Choroid plexus epithelial cell (primary cell): ENCODE measurements at places on chromosomes 5 and 9.

DNA sequence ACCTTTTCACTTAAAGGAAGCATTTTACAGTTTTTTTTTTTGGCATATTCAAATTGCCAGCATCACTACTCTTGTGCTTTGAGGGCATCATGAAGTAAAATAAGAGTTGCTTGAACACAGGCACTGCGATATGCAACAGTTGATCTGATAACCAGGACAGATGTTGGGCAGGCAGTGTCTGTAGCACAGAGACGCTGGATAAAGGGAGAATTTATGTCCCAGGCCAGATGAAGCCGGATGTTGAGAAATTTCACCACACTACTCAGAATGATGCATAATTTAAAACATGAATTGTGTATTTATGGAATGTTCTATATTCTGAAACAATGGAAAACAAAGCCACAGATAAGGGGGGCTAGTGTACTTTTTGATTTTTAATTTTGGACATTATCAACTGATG, 71.4 kb downstream of the SLC12A2 start:
- DNase-seq = peak; percentile 12

GRCh38 chr9:124239249-124240073, 18.3 kb upstream of the NEK6 start:
- DNase-seq = no peak

DNA sequence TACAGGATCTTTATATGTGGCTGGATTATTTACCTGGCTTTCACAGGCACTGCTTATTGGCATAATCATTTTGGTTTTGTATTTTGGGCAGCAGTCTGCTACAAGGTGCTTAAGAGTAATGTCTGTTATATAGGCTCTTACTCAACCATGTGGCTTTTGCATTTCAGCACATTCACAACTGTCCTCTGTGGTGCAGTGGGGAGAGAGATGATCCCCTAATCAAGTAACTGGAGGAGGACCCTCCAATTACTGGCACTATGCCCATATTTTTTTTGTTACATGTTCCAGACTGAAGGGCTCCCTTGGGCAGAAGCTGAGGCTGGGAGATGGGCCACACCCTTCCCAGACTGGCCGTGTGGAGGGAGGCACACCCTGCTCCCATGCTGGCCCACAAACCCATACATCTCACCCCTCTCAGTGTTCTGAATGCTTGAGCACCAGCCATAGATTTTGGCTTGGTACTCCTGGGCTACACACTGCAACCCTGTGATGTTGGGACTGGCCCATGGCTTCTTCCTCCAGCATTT, 173.5 kb downstream of the FAM174A start:
- no peak for DNase-seq

DNA sequence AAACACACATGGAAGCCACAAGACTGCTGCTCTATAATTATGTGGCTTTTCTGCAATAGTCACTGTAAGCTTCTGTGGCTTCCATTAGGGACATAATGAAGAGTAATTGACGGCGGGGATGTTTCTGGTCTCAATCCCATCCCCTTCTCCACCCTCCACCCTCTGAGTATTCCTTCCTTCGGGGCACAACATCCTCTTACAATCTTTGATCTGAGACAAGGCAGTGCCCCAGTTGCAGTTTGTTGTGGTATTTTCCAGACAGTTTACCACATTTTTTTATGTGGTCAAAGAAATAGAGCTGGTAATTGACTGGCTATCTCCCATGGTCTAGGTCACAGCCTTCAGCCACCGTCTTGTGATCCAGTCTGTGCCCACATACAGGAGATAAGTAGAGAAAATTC, 277.7 kb downstream of the NR2F1-AS1 start:
- peak; percentile 16 for DNase-seq

DNA sequence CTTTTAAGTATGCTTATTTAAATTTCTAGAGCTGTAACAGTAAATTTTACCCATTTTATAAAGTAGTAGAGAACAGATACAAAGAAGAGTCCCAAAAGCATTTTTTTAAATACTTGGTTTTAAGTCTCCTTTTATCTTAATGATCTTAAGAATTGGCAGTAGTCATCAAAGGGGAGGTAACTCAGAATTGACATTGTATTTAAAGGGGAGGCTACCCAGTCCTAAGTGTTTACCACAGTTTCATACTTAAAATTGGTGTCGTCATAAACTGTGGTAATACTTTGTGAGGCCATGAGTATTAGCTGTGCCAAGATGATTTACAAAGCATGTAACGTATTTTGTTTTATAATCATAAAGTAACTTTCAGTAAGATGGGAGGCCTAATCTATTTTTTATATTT, 14.8 kb downstream of the SLC25A46 start:
- no peak for DNase-seq

DNA sequence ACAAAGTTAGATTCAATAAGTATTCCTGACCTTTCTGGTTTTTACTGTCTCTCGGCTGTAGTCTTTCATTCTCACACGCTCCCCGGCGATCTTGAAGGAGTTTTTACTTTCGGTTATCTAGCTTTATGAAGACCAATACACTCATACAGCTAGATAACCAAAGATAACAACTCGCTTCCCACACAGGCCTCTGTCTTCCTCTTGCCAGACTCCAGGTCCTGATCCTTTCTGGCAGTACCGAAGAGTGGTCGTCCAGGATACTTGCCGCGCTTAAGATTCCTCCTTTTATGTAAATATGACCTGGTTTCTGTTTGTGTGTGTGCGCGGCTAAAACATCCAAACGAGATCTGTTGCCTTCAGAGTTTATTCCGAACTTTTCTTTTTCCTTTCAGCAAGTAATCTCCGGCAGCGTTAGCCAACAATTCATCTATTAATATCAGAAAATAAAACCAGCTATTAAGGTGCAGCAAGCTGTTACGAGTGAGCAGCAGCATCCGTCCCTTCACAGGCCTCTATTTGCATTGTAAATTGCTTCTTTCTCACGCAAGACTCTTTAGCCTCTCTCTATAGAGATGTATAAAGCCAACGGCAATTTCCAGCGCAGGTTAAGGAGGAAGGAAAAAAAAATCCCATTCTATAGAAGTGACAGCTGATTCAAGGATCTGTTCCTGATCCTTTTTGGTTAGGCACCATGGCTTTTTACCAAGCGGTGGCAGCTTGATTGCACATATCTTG, 216.1 kb downstream of the MEF2C start:
- peak; percentile 16 for DNase-seq

GRCh38 chr9:34675869-34676268, 13.4 kb upstream of the CCL27 start:
- no peak for DNase-seq

- peak; percentile 13 for DNase-seq
Measured at GRCh38 chr5:149724130-149724840, 5.8 kb upstream of the PPARGC1B start.

DNA sequence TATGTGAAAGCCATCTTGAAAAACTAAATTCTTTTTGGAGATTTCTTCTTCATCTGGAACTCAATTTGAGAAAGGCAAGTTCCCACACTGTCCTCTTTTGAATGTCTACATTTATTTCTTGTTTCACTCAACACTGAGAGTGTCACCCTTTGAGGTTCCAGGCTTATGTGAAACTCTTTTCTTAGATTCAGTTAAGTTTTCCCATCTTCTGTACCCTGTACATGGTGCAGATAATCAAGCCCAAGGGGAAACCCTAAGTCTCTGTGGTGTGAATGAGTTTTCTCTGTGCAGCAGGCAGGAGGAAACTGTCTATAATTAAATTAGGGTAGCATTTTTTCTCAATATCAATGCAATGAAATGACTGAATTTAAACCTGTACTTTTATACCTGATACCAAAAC, 72.3 kb upstream of the PRLR start:
- no peak for DNase-seq

DNA sequence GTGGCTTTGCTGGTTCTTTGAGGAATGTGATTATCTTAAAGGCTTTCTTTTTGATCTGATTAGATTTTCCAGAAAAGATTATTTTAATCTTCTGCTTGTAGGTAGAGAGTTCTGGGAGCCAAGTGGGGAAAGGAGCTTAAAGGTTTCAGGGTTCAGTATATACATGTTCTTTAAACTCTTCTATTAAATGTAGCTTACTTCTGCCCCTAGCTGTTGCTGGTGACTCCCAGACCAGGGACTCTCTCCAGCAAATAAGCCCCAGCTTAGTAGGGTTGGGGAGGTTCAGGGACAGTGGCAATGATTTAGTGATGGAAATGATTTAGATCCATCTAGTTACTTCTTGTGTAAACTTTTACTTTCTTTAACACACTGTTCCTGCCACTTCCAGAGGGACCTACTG, 72.2 kb downstream of the SLC12A2 start:
- no peak for DNase-seq

DNA sequence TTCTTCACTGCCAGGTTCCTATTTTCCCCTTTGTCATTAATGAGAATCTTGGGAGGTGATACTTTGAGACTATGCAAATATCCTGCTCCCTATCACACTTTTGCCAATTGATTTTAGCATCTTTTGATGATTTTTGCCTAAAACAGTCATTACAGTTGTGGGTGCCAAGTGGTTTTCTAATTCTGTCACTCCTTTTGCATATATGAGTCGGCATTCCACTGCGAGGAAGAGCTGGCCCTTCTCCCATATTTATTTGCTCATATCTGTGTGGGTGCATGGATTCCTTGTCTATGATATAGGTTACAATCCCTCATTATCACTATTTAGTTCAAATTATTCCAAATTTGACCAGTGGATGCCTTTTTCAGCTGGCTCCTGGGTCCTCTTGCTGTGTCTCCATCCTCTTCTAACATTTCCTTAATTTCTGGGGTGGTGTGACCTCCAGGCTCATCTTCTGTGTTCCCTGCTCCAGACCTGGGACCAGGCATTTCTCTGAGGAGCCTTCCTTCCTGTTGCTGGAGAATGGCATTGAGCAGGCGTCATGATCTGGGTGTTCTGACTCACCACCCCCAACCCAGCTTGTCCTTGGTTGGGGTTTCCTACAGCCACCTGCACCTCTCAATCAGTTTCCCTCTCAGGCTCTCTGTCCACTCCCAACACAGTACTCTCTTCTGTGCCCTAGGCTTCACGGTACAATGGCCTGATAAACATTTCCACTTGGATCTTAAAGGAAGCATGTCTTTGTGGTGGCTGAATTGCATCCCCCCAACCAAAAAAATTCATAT, 106.7 kb downstream of the NXNL2 start:
- no peak for DNase-seq

DNA sequence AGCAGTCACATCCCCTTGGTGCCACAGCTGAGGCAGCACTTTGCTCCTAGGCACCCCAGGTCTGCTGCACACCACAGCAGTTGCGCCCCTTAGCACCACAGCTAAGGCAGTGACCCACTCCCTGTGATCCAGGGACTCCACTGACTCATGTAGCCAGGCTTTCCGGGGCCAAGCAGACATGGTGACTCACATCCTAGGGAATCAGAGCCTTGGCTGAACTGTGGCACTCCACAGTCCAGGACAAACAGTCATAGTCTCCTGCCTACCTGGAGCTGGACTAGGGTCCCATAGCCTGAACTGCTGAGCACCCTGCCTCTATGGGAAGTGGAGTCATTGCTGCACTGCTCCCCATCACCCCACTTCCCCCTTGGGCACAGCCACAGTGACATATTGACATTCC, 338.7 kb downstream of the NPR3 start:
- peak; percentile 85 for DNase-seq

DNA sequence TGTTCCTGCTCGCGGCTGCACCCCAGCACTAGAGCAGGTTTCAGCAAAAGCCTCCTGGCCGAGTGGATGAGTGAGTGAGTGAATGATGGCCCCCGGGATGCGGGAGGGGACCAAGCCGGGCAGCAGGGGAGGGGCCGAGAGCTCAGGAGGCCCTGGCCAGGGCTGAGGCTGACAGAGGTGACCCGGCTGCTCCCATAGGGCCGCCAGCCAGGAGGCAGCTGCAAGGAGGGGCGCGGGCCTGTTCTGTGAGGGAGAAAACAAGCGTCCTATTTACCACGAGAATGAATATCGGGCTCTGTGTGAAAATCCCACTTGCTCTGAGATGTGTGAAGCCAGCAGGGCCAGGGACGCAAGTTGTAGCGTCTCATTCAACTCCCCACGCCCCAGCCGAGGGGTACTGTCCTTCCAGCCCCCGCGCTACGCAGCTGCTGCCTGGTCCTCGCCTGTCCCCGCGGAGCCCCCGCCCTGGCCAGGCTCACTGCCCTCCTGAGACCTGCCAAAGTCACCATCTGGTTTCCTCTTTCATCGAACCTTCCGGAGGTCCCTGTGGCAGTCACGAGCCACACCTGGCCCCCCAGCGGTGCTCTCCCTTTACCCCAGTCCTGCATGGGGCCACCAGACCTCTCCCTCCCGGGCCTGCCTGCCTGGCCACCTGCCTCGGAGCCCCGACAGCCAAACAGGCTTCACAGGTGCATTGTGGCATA, 38.8 kb downstream of the RASGEF1C start:
- no peak for DNase-seq

DNA sequence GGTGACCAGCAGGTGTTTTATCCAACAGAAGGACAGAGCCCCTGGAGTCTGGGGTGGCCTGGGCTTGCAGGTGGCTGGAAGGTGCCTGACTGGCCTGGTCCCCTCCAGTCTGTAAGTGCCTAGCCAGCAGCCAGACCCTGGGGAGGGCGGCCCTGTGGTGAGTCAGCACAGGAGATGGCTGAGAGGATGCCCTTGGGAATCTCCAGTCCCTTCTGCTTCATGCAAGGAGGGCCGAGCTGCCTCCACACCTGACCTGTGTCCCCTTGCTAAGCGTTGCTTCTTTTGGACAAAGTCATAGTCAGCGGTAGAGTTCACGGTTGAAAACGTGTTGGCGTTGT, 20.2 kb downstream of the OBP2B start:
- DNase-seq = no peak

DNA sequence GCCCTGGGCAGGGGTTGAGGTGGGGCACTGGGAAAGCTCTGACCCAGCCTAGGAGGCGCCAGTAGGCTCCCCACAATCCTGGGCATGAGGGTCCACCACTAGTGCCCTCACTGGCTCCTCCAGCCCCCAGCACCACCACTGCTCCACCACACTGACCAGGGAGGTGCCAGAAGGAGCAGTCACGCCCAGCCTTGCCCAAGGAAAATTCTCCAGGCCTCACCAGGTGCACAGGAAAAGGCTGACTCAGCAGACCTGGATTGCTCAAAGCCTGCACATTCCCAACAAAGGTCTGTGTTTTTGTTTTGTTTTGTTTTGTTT, 62.9 kb downstream of the ZNF354C start:
- DNase-seq = no peak

DNA sequence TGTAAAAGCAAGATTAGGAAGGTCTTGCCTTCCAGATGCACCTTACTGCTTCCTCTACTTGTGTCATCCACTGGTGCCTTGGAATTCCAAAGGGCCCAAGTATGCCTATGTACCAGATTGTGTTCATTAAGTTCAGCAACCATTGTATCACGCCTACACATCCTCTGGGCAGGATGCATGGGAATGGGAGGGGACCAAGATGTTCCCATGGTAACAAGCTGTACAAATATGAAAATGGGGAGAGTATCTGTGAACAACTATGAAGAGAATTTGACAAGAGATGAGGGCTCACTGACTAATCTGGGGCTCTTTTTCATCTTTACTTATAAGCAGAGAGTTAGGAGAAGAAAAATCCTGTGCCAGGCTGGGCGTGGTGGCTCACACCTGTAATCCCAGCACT, 137.8 kb upstream of the MAP1B start:
- DNase-seq = peak; percentile 8

GRCh38 chr5:81371354-81371876, 22.5 kb downstream of the ACOT12 start:
- DNase-seq = no peak

GRCh38 chr9:7690014-7690413, 109.6 kb downstream of the DMAC1 start:
- DNase-seq = no peak
